CD4-positive, alpha-beta T cell (primary cell): ENCODE measurements at places on chromosomes 11 and 22. TPM values are rescaled to one million over a fixed set of nuclear protein-coding genes. Genes with fewer than 3 reads are reported as not detected.

The TMEM191C gene
- total RNA-seq, result 3.9 TPM

The KDM4E gene
- not detected for total RNA-seq

The MMP12 gene
- total RNA-seq, result not detected

The NLRP14 gene
- total RNA-seq, result 0.05 TPM

The GLYATL1 gene
- not detected for total RNA-seq

The FADD gene
- 16.5 TPM for total RNA-seq

The HBG1 gene
- not detected for total RNA-seq

The DEUP1 gene
- not detected for total RNA-seq

The CARNS1 gene
- total RNA-seq, result 10.0 TPM

The MRGPRX3 gene
- total RNA-seq, result not detected

The CRYBB1 gene
- not detected for total RNA-seq

The SLC37A2 gene
- 0.34 TPM for total RNA-seq

The GLYAT gene
- total RNA-seq, result not detected

The MIOX gene
- total RNA-seq, result not detected

- DNase-seq, result peak; percentile 38
These were observed 14.2 kb downstream of the TMEM121B start for GRCh38 chr22:17106785-17107546.

DNA sequence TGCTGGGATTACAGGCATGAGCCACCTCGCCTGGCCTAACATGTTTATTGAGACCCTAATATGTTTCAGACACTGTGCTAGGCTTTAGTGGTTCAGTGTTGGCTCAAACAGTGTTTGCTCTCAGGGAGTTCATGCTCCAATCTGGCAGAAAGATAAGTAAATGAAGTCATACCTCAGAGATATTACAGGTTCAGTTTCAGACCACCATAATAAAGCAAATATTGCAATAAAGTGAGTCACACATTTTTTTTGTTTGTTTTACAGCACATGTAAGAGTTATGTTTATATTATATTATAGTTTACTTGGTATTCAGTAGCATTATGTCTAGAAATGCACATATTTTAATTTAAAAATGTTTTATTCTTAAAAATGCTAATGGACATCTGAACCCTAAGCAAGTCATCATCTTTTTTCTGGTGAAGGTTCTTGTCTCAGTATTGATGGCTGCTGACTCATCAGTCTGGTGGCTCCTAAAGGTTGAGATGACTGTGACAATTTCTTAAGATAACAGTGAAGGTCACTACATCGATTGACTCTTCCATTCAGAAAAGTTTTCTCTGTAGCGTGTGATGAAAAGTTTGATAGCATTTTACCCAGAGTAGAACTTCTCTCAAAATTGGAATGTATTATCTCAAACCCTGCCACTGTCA lies 243.0 kb upstream of the ANO5 start:
- DNase-seq, result no peak

- DNase-seq, result no peak
These were observed 122.9 kb downstream of the DCDC1 start for GRCh38 chr11:31246451-31247165.

DNA sequence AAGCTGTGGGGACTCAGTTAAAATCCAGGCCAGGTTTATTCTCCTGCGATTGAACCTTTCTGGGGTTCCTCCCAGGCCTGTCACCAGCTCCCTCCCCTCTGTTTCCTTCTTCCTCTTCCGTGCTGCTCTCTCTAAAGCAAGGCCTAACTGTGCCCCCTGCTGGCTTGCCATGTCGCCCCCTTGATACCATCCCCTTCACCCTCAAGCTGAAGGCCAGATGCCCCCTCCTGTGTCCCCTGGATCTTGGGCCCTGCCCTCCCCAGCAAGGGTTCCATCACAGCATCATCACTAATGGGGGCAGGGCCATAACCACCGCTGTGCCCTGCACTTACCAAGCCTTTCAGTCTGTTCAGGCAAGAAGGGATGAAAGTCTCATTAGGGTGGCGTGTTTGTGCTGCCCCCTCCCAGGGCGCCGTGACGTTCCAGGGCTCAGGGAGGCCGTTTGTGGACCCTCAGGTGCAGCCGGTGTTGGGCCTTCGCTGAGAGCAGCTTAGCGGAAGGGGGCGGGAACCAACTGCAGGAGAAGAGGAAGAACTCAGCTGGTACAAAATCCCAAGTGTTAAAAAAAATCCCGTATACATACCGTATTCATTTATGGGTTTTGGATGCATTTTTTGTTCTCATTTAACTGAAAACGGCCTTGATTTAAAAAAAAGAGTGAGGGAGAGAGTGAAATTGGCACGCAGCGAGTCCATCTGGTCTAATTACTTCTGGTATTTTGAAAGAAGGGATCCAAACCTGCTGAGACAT lies 69.9 kb downstream of the MPPED1 start:
- DNase-seq, result no peak

DNA sequence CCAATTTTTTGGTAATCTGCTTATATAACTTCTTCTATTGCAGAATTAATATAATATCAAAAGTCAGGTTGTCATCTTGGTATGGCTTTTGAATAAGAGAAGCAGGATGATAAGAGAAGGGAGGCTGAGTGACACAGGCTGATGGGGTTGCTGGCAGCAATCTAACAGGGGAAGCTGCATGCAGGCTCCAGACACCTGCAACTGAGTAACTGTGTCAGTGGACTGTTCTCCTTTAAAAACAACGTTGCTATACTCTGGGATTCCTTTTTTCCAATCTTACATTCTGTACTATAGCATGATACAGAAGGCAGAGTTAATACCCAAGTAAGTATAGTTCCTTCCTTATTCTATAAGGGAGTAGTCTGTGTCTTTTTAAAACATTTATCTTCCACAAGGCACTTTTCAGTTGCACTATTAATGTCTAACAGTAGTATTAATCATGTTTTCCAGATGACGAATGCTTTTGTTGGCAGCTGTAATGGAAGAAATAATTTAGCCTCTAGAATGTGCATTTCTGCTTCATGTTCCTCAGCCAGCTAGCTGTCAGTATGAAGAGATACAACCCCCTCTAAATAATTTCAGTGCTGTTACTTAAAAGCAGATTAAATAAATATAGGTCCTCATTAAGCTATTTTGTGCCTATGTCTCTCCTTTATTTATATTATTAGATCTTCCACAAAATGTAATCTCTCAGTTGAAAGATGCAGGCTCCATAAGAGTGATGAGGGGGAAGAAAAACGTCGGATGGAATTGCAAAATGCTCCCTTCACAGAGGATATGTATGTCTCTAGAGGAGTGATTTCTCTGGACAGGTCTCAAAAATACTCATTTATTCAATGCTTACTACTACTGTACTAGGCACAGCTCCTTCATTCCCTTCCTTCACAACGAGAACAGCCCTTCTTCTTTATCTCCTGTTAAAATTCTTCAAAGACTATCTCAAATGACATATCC lies 50.8 kb downstream of the ATG16L2 start:
- no peak for DNase-seq

DNA sequence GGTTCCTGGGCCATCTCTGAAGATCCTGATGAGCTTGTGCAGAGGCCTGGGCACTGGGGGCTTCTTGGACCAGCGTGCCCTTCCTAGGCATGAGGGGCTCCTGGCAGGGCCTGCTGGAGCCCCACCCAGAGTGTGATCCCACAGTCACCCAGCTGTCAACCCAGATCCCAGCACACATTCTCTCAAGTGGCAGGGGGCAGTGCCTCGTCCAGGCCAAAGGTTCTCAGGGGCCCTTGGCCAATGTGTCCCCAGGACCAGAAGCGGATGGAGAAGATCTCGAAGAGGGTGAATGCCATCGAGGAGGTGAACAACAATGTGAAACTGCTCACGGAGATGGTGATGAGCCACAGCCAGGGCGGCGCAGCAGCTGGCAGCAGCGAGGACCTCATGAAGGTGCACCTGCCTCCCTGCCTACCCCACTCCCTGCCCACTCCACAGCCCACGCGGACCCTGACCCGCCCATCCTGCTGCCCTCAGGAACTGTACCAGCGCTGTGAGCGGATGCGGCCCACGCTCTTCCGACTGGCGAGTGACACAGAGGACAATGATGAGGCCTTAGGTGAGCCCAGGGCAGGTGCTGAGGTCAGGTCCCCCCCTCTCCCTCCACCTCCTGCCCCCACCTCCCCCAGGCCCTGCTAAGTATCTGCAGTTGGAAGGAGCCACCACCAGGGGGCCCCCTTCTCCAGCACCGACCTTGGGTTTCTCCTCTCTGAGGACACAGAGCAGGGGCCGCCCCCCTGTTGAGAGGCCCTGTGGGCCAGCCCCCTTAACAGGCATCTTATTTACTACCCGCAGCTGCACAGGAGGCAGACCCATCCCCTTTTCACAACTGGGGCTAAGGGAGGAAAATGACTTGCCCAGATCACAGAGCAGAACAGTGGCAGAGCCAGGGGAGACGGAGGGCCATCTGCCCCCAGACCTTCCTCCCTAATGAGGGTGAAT lies 14.7 kb downstream of the GGA1 start:
- peak; percentile 71 for DNase-seq

GRCh38 chr22:24107661-24108060 lies 73.6 kb upstream of the SUSD2 start:
- no peak for DNase-seq

- DNase-seq, result no peak
These were observed 20.3 kb downstream of the TEF start for GRCh38 chr22:41401781-41402648.

GRCh38 chr22:20992456-20993303 lies 9.2 kb downstream of the THAP7 start:
- DNase-seq, result no peak

DNA sequence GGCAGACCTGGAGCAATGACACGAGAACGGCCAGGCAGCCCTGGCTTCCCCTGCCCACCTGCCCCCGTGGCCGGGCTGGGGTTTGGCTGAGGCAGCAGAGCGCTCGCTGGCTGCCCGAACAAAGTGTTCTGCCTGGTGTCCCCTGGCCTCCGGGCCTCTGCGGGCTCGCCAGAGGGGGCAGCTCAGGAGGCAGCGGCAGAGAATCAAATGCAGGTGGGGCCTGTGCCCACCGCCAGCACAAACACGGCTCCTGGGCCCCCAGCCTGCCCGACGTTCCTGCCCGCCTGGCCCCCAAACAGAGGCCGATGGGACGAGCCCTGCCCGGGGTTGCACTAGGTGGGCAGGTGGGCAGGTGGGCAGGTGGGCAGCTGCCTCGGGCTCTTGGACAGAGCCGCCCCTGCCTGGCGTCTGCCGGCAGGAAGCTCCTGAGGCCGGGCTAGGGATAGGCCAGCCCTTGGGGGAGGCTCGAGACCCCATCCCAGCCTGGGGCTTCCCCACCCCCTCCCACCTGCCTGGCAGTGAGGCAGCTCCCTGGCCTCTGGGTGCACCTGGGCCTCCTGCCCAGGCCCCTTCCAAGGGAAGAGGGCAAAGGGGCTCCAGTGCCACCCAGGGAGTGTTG lies 46.8 kb downstream of the CDKN1C start:
- no peak for DNase-seq

GRCh38 chr22:45891996-45892621 lies 84.9 kb downstream of the WNT7B start:
- DNase-seq, result no peak

DNA sequence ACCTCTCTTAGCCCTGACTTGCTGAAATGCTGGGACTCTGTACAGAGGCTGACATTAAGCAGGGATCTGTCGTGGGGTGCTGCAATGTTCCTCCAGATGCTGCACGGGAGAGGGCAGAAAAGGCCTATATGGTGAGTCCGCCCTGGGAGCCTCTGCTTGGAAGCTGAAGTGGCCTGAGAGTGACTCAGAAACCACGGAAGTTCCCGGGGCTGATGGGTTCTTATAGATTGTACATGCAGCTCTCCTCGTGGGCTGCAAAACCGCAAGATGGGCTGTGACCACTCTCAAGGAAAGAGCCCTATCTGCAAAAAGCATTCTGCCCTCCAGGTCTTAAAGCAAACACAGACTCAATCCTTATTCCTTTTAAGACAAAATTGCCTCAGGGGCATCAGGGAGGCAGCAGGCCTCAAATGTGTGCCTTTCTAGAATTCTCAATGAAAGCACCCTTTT lies 5.8 kb upstream of the SLC43A3 start:
- DNase-seq, result no peak

- no peak for DNase-seq
These were observed 385.7 kb downstream of the AASDHPPT start for GRCh38 chr11:106463154-106463553.

DNA sequence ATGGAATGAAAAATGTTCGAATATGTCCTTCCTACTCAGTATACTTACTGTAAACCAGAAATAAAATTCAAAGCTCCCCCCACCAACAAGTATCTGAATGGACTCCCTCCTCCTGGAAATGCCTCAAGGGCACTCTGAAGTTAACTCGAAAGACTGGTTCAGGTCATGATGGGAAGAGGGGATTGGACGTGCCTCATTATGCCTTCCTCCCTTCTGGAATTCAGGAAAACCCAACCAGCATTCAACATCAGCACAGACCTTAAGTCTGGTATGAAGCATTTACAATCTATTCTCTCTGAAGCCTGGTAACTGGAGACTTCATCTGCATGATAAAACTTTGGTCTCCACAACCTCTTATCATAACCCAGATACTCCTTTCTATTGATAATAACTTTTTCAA lies 428.3 kb upstream of the RAG2 start:
- DNase-seq, result no peak

GRCh38 chr11:12831471-12832202 lies 157.4 kb downstream of the TEAD1 start:
- no peak for DNase-seq

- DNase-seq, result no peak
These were observed 37.5 kb downstream of the PPARA start for GRCh38 chr22:46187862-46188261.

GRCh38 chr22:47089796-47090460 lies 327.5 kb downstream of the TBC1D22A start:
- no peak for DNase-seq

GRCh38 chr11:55967914-55968313 lies 1.8 kb downstream of the OR10AG1 start:
- DNase-seq, result no peak

GRCh38 chr11:34546511-34547209 lies 33.1 kb upstream of the ELF5 start:
- DNase-seq, result no peak
